ENCODE measurements at places on chromosomes 3 and 15.

GRCh38 chr3:63029326-63029725 lies 154.1 kb upstream of the CADPS start:
- H3K4me1 ChIP-seq = no peaks in the 10 kb centered on the region
- DNase-seq = no peak
- no peaks in the 10 kb centered on the region for H3K36me3 ChIP-seq
- no peak overlapping the region for H3K4me3 ChIP-seq
- H3K27ac ChIP-seq = no peak overlapping the region
- H3K27me3 ChIP-seq = no peaks in the 10 kb centered on the region

GRCh38 chr3:49161808-49162530 lies 4.2 kb downstream of the CCDC71 start:
- no peaks in the 10 kb centered on the region for H3K27me3 ChIP-seq
- H3K4me1 ChIP-seq = peaks cover 39% of the 10 kb centered on the region
- peaks cover 32% of the 10 kb centered on the region for H3K36me3 ChIP-seq

DNA sequence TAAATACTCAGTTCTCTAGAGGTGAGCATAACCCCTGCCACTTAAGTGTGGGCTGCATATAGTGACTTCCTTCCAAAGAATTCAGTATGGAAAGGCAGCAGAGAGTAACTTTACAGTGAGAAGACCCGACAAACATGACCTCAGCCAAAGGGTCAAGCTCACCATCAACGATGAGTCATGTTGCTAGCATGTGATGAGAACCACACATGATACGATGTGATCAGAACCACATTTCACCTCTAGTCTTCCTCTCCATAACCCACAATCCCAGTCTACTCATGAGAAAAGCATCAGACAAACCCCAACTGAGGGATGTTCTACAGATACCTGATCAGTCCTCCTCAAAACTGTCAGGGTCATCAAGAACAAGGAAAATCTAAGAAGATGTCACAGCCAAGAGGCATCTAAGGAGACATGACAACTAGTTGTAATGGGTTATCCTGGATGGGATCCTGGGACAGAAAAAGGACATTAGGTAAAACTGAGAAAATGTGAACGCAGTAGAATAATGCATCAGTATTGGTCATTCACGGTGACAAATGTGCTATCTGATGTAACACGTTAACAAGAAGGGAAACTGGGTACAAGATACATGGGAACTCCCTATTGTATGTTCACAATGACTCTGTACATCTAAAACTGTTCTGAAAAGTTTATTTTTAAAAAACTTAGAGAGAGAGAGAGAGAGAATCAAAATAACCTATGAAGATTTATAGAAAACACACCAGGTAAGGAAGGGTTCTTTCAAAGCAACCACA lies 28.3 kb downstream of the SEC61A1 start:
- peaks cover 45% of the 10 kb centered on the region for H3K36me3 ChIP-seq
- peaks cover 10% of the 10 kb centered on the region for H3K4me1 ChIP-seq

DNA sequence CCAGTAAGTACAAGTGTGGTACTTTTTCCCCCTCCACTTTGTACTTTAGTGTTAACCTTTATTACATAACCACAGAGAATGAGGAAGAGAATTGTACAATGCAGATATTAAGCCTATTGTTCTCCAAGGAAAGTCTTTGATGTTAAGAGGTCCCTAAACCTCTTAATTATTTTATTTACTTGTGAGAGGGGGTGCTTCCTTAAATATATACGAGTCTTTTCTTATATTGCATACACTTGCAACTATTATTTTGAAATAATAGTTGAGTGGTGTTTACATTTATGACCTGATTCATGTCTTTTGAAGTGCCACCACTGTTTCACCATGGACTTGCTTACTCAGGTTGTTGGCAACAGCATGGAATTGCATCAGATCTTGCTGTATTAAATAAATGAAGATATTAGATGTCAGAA lies 10.1 kb downstream of the USP3 start:
- DNase-seq = no peak
- peaks cover 83% of the 10 kb centered on the region for H3K4me1 ChIP-seq
- no peaks in the 10 kb centered on the region for H3K27me3 ChIP-seq
- H3K4me3 ChIP-seq = no peak overlapping the region

DNA sequence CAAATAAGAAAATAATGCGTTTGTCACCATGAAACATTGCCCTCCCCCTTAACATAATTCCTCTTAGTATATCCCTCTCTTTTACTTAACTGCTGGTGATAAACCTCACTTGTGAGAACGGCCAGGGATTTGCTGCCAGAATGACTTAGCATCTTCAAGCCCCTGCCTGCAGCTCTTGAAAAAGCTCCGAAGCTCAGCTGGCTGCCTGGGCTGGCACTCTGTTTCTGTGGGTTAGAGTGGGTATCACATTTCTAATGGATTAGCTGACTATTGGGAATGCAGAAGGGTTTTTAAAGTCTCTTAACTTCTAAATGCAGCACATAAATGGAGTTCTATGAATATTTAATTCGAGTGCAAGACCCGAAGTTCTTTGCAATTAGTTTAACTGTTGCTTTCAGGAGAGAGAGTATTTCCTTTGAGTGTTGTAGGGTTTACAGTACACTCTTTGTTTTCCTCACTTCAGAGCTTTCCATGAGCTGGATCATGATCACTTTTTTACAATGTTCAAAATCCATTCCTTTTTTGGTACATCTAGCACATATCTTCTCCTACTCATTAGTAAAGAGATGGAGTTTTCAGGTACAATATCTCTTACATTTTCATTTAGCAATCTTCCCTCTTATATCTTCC lies 124.7 kb upstream of the RBMS3 start:
- no peak overlapping the region for H3K4me3 ChIP-seq
- no peaks in the 10 kb centered on the region for H3K4me1 ChIP-seq
- no peak overlapping the region for H3K27ac ChIP-seq
- H3K36me3 ChIP-seq = no peaks in the 10 kb centered on the region
- no peak for DNase-seq

- H3K4me3 ChIP-seq = no peak overlapping the region
- H3K36me3 ChIP-seq = no peaks in the 10 kb centered on the region
- H3K27me3 ChIP-seq = no peaks in the 10 kb centered on the region
- H3K4me1 ChIP-seq = no peaks in the 10 kb centered on the region
- no peak overlapping the region for H3K27ac ChIP-seq
Measured at GRCh38 chr3:149493315-149494021, 19.0 kb downstream of the TM4SF4 start.

DNA sequence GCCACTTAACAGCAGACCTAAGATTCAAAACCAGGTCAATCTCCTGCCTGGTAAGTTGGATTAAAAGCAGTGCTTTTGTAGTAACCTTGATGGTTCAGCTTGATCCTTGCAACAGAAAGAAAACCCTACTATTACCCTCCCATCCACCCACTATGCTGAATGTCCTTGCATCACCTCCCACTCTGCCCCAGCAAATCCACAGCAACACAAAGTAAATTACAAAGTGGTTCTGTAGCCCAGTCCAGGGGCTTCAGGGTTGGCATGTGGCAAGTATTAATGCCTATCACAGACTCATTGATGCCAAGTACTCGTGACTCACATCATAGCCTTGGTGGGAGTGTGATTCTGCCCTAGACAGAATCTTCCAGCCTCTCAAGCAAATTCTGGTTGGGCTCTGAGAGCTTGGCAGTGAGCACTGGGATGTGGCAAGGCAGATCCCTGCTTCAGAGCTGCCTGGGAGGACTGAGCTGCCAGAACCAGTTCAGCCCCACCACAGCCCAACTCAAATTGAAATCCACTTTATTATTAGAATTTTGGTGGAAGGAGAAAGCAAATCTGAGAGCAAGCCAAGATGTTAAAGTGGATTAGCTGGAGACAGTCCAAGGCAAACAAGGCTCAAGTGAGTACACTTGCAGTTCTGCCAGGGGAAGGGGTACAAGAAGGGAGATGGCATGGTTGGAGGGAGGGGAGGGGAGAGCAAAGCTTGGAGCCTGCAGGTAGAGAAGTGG lies 225.8 kb upstream of the UMPS start:
- no peak overlapping the region for H3K4me3 ChIP-seq
- H3K27ac ChIP-seq = no peak overlapping the region

- no peaks in the 10 kb centered on the region for H3K27me3 ChIP-seq
- H3K27ac ChIP-seq = no peak overlapping the region
- no peak overlapping the region for H3K4me3 ChIP-seq
- no peak for DNase-seq
Measured at GRCh38 chr3:44892689-44893088, 18.3 kb downstream of the TGM4 start.

GRCh38 chr3:8094415-8094814 lies 407.2 kb upstream of the LMCD1 start:
- H3K36me3 ChIP-seq = no peaks in the 10 kb centered on the region
- H3K27ac ChIP-seq = no peak overlapping the region
- H3K27me3 ChIP-seq = no peaks in the 10 kb centered on the region
- no peak for DNase-seq
- H3K4me3 ChIP-seq = no peak overlapping the region

All from lower lobe of right lung (tissue), 2 donors.